ENCODE measurements at places on chromosomes 5 and 9.
A peak's percentile ranks its signal among the peaks of the same experiment; 100 is the strongest.

- DNase-seq, result peak; percentile 60
Observed at GRCh38 chr9:35688558-35689541, 875 bp downstream of the TPM2 start.

DNA sequence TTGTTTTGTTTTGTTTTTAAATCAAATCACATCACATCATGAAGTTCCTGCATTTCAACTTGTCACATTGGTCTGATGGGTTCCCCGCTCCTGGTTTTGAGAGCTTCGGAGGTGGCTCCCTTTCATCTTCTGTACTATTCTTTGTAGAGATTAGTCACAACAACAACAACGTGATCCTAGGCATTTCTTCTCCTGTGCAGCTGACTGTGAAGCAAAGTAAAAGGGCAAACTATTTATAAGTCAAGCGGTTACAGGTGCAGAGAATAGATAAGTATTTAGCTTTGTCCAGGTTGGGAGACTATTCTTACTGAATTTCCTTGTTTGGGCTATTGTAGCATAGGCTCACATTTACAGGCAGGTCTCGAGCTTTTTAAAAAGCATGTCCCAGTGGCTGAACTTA, 197.7 kb upstream of the CDKN2B start:
- no peak for DNase-seq

DNA sequence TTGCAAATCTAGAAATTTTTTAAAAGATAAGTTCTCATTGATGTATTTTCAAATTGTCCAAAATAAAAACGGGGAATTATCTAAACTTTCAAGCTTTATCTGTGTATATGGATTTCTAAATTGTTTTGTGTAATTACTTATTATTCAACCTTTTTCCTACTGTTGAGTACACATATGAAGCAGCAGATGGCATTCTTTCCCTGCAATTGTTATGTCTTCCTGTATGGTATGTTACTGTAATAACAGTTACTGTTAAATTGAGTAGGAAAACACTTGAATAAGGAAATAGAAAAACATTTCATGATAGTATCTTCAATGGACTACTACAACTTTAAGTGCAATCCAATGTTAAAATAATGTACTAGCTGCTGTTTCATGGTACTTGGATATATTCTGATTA, 124.8 kb downstream of the RANBP17 start:
- DNase-seq, result peak; percentile 11

DNA sequence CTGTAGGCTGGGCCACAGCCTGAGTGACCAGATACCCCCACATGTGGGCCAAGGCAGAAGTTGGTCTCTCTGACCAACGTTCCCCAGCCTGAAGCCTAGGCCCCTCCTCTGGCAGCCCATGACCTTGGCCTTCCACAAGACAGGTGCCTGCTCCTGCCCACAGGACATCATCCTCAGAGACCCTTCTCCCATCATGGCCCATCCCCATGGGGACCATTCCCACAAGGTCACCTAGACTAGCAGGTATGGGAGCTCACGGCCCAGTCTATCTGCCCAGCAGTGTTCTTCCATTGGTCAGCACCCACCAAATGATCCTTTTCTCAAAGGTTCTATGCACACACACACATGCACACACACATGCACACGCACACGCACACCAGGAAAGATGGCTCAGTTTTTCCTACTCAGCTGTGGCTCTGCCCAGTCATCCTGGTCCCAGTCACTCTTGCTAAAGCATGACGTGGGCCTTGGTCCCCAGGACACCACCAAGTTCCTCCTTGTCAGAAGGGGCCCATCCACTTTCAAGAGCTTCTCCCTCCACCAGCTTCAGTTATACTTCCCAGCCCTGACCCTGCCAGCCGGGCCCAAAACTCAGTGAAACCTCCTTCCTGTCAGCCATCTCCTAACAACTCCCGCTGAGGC, 65.4 kb downstream of the PAX5 start:
- DNase-seq, result no peak

DNA sequence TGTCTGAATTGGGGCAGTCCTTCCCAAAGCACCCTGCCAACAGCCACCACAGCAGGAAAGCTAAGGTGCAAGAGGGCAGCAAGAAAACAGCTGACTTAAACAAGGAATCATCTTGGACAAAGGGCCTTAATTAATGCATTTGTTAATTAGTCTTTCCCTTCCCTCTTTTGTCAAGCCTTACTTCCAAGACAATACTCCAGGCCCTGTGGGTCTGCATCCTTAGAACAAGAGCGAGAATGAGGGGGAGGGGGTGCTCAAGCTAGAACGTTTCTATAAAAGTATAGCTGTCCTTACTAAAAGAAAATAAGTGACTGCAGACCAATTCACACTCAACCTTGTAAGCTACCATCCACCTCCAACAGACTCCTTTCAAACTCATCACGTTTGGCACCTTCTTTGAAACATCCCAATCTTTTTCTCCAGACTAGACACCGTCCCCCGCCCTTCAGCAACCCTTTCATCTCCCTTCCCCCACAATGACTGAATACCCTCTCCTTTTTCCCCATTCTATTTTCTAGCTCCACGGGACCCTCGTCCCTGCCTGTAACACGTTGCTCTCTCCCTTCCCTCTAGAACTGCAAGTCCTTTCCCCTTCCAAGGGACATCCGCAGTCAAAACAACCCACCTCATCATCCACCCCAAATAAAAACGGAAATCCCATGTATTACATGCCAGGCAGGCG, 85.7 kb upstream of the RNF38 start:
- peak; percentile 54 for DNase-seq

- no peak for DNase-seq
Observed at GRCh38 chr5:176396330-176396729, 7.8 kb downstream of the HIGD2A start.

- no peak for DNase-seq
Observed at GRCh38 chr5:143065996-143066522, 295.9 kb downstream of the ARHGAP26 start.

- DNase-seq, result no peak
Observed at GRCh38 chr5:37844009-37844408, 4.2 kb upstream of the GDNF start.

- no peak for DNase-seq
Observed at GRCh38 chr9:101468116-101468515, 32.5 kb upstream of the ALDOB start.

DNA sequence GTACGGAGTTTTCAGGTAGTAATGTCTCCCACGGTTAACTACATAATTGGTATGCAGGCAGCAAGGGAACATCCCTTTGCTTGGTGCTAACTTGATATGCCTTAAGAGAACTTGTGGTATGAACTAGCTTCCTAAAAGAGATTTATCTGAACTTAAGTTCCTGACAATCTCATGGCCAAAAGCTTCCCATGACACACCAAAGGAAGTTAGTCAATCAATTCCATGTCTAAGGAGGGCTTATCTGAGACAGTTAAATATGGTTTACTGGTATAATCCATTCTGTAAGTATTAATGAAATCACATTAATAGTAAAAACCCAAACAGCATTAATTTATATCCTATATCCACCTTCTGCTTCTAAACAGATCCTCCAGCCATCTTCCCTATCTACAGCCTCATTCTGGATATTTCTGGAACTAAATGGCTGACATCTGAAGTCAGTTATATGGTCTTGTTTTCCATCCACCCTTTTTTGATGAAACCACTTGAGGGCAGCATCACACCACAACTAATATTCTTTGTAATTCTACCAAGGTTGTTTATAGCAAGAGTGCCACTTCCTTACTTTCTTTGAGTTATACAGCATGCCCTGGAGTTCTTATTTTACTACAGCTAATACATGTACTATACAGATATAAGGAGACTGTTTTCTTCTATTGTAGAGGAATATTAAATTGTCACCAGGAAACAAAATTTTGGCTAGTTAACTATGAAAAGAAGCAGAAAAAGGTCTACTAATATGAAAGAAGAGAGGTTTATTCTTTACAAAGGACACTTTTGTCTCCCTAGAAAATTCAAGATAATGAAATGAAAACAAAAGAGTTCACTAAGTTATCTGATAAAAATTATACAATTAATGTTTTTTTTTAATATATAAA, 34.7 kb downstream of the SHOC1 start:
- peak; percentile 86 for DNase-seq

DNA sequence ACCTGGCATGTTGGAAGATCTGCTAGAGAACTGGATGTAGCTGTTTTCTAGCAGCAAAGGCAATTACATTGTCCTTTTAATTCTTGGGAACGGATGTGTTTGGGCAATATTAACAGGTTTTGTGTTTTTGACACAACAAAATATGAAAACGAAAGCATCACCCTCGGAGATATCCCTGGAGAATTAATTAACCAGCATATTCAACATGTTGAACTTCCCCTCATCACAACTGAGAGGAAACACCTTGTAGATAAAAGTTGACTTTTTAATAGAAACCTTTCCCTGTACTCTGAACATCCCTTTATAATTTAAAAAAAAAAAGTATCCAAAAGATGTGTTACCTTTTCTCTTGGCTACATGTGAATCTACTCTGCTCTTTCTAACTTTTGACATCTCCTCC, 13.0 kb downstream of the SEMA6A start:
- DNase-seq, result no peak

GRCh38 chr5:92455011-92455410, 1071.9 kb upstream of the ARRDC3 start:
- DNase-seq, result no peak

- DNase-seq, result no peak
Observed at GRCh38 chr9:2128141-2128540, 113.0 kb downstream of the SMARCA2 start.

DNA sequence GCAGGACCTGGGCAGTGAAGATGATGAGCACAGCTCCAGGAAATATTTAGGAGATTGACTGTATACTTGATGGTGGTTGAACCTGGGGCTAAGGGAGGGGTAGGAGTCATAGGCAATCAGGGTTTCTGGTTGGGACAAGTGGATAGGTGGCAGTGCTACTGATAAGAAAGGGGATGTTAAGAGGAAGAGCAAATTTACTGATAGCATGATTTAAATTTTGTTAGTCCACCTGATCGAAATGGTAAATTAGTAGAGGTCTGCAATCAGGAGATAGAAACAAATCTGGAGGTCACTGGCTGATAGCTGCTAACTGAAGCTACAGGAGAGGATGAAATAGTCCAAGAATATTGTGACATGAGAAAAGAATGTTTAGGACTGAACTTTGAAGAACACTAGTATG, 5.7 kb upstream of the C5orf34 start:
- no peak for DNase-seq

DNA sequence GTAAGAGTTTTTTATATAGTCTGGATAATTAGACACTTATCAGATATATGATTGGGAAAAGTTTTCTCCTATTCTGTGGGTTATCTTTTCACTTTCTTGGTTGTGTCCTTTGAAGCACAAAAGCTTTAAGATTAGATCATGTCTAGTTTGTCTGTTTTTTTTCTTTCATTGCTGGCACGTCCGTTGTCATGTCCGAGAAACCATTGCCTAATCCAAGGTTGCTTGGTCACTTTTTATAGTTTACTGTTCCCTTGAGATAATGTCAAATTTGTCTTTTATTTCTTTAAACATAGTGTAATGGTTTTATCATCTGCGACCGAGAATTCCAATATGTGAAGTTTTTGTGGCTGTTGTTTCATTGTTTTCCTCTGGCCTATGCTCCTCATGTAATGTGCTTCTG, 28.8 kb downstream of the GARNL3 start:
- no peak for DNase-seq

DNA sequence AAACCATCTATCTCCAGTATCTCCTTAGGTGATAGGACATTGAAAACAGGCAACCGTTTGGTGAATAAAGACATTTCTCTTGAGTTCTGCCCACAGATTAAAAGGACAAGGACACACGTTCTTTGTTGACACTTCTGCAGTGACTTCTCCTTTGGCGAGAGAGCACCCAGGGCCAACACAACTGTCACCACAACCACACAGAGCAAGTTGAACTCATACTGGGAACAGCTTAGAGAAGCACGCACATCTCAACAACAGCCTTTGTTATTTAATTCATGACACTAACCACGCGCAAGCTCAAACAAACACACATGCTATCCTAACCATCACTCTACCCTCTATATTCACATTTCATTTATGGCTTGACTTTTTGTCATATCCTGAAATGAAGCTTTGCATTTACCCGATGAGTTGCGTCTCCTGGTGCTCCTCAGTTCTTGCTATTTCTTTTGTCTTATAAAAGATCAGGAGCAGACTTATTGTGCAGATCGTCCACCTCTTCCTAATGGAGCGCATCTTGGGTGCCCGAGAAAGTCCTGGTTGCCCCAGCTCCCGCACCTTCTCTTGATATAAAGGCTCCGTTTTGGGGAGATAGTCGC, 543 bp downstream of the ST8SIA4 start:
- DNase-seq, result peak; percentile 42

- DNase-seq, result no peak
Observed at GRCh38 chr9:86494644-86495111, 140.5 kb upstream of the TUT7 start.

GRCh38 chr9:126704157-126704891, 90.6 kb downstream of the LMX1B start:
- DNase-seq, result peak; percentile 33

DNA sequence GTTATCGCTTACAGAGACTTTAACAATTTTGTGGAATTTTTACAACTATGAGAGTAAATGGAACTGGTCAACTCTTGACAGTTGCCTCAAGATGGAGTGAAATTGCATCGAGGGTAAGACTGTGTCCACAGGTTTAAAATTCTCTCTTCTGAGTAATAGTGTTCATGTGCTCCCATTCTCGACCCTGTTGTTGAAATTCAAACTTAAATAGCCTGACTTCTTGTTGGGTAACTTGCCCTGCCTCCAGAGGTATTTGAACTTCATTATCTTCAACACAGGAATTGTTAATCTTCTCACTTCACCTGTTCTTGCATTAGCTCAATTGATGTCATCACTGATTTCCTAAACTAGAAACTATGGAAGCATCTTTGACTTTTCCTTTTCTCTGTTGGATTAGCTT, 77.5 kb downstream of the PIP5K1B start:
- DNase-seq, result no peak

GRCh38 chr5:31553863-31554262, 21.8 kb downstream of the C5orf22 start:
- no peak for DNase-seq

GRCh38 chr5:177328545-177329231, 17.0 kb upstream of the MXD3 start:
- no peak for DNase-seq

DNA sequence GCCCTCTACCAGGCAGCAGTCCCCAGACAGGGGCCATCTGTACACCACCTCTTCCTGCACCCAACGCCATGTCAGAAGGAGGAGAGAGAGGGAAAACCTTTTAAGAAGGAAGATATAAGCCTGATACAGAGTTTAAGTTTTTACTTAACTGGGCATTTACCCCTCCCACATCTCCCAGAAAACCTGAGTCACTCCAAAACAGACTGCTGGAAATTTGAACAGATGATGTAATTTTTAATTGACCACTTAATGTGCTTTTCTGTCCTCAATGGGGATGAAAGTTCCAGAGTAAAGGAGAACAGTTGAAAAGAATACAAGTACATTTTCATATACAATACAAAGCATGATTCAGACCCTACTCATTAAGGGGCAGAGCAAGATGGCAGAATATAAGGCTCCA, 63.9 kb downstream of the TTC39B start:
- DNase-seq, result peak; percentile 27

- peak; percentile 50 for DNase-seq
Observed at GRCh38 chr9:70324963-70325362, 66.2 kb downstream of the SMC5 start.

Measured in inflammatory macrophage treated with lipopolysaccharide for 1 hour (primary cell).